ENCODE measurements at places on chromosomes 2 and 18.
A peak's percentile ranks its signal among the peaks of the same experiment; 100 is the strongest.

DNA sequence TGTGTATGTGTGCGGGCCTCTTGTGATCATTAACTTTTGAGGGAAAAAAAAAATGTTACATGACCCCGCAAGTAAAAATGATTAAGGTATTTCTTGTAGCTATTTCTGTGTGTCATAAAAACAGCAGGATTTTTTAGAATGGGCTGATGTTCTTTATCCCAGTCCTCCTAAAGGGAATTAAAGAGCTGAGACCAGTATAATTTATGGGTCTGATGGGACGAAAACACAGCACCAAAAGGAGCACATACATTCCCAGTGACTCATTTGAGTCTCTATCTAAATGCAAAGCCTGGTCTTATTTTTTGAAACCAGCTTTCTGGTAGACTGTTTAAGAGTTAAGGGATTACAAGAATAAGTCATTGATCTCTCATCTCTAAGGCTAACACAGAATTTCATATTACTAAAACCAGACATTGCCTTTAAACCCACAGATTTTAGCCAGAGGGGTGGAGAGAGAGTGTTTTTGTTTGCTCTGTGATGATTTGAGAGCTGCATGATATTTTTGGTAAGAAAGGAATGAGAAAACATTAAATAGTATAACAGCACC is 342.3 kb upstream of the EPHA4 start:
- DNase-seq: no peak

GRCh38 chr2:45974056-45974455 is 322.6 kb downstream of the PRKCE start:
- no peak for DNase-seq

- DNase-seq: peak; percentile 85
Observed at GRCh38 chr2:239871481-239872435, 153.4 kb downstream of the NDUFA10 start.

- no peak for DNase-seq
Observed at GRCh38 chr2:133633881-133634409, 65.7 kb upstream of the NCKAP5 start.

DNA sequence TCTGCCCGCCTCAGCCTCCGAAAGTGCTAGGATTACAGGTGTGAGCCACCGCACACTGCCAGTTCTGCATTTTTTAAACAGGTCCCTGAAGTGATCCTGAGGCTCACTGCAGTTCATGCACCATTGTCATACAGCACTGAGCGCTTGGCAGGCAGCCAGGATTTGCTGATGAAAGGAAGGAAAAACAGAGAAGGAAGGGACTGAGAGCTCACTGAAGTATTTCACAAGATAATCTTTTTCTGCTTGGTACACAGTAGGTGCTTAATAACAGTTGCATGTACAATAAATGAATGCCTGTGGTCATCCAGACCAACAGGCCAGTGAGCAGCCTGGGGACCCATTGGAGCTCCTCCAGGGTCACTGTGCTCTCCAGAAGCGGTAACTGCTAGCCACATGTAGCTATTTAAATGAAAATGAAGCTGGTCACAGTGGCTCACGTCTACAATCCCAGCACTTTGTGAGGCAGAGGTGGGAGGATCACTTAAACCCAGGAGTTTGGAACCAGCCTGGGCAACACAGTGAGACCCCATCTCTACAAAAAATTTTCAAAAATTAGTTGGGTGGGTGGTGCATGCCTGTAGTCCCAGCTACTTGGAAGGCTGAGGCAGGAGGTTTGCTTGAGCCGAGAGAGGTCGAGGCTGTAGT is 33.1 kb upstream of the SMAD7 start:
- DNase-seq: no peak

GRCh38 chr18:13531681-13532325 is 194.6 kb downstream of the FAM210A start:
- peak; percentile 55 for DNase-seq

DNA sequence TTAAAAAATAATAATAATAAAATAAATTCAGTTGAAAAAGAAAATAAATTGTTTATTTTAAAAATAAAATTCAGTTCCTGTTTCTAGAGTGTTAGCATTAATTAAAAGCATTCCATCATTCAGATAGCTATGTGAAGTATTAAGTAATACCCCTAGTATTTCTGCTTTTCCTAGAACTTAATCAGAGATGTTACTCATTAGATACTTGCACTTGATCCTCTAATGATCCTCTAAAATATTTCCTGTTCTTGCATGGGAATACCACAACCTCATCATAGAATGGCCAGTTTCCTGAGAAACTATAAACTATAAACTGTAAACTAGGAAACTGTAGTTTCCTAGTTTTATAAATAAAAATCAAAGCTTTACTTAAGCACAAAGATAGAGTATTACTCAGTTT is 11.1 kb upstream of the CNNM3 start:
- DNase-seq: no peak

- no peak for DNase-seq
Observed at GRCh38 chr2:4930704-4931103, 761.5 kb upstream of the SOX11 start.
